ENCODE measurements at places on chromosomes 5 and 9. TPM values are rescaled to one million over a fixed set of nuclear protein-coding genes. Genes with fewer than 3 reads are reported as not detected.

The CSF1R gene
- 22.4 TPM for total RNA-seq

The PCDH12 gene
- 8.6 TPM for total RNA-seq

The PCDHGA7 gene
- total RNA-seq: 11.2 TPM

The SPINK1 gene
- total RNA-seq: not detected

The COL15A1 gene
- total RNA-seq: 92.2 TPM

The ZMAT2 gene
- 37.4 TPM for total RNA-seq

The PTGES gene
- 8.9 TPM for total RNA-seq

The DCP2 gene
- total RNA-seq: 117 TPM

The LHX3 gene
- total RNA-seq: 18.5 TPM

The IFNK gene
- not detected for total RNA-seq

The SLC34A3 gene
- not detected for total RNA-seq

The MROH2B gene
- total RNA-seq: not detected

The CARTPT gene
- not detected for total RNA-seq

The ARL14EPL gene
- not detected for total RNA-seq

The FOXD4L5 gene
- total RNA-seq: 0.22 TPM

The SLC12A7 gene
- total RNA-seq: 31.1 TPM

The POLR3G gene
- 2.7 TPM for total RNA-seq

The PCDHB10 gene
- 12.9 TPM for total RNA-seq

The ZNF366 gene
- 2.5 TPM for total RNA-seq

The SLC2A8 gene
- total RNA-seq: 15.2 TPM

The TICAM2 gene
- total RNA-seq: 2.4 TPM

The PCDHGA5 gene
- total RNA-seq: 10.6 TPM

The PCDHGA8 gene
- total RNA-seq: 10.1 TPM

The PCDHB16 gene
- 9.2 TPM for total RNA-seq

The DMRT2 gene
- 2.7 TPM for total RNA-seq

The HMGXB3 gene
- total RNA-seq: 43.0 TPM

The NUTM2F gene
- not detected for total RNA-seq

The CCL28 gene
- 13.4 TPM for total RNA-seq

The PFN3 gene
- total RNA-seq: not detected

The FBN2 gene
- 145 TPM for total RNA-seq

The PCDHGA10 gene
- total RNA-seq: 15.6 TPM

The ARL10 gene
- 25.1 TPM for total RNA-seq

The BTNL9 gene
- total RNA-seq: 4.7 TPM

The ECPAS gene
- total RNA-seq: 83.8 TPM

The MARCOL gene
- total RNA-seq: not detected

The SLC6A18 gene
- not detected for total RNA-seq

The ADGRD2 gene
- total RNA-seq: not detected

The CCNI2 gene
- 0.60 TPM for total RNA-seq

The SUSD3 gene
- 2.4 TPM for total RNA-seq

The TRIP13 gene
- total RNA-seq: 3.1 TPM

The ORM2 gene
- total RNA-seq: not detected

The MLANA gene
- total RNA-seq: 27.2 TPM

The TMC1 gene
- total RNA-seq: 0.27 TPM

The PCDHA12 gene
- total RNA-seq: 5.1 TPM

The GGTA1 gene
- total RNA-seq: 3.5 TPM

The GPX3 gene
- total RNA-seq: 129 TPM

Data from camera-type eye (tissue), 1 donor.